ENCODE measurements at places on chromosomes 2 and 18.

- no peak for DNase-seq
These were observed 12.7 kb upstream of the CDK15 start for GRCh38 chr2:201793631-201794030.

DNA sequence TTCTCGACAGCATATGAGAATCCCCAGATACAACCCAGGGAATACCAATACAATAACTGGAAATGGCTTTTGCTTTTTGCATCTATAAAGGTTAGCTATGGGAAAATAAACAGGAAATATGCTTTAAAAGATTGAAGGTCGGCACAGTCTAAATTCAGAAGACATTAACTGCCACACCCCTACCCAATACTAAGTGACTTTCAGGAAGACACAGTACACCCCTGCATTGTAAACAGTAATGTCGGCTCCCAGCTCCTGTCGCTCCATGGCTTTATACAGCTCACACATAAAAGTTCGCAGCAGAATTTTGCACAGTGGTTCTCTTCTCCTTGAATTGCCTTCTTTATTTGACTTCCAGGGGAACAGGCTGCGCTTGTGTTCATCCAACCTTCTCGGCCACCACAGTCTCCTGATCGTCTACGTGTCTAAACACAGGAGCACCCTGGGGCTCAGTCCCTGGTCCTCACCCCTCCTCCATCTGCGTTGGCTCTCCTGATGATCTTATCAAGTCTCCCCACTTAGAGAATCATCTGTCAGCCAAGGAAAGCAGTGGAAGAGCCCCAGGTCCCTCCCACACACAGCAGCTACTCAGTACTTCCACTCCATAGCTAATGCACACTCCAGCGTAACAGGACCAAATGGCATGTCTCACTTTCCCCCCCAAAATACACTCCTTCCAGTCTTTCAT lies 22.7 kb downstream of the CYB5A start:
- no peak for DNase-seq

DNA sequence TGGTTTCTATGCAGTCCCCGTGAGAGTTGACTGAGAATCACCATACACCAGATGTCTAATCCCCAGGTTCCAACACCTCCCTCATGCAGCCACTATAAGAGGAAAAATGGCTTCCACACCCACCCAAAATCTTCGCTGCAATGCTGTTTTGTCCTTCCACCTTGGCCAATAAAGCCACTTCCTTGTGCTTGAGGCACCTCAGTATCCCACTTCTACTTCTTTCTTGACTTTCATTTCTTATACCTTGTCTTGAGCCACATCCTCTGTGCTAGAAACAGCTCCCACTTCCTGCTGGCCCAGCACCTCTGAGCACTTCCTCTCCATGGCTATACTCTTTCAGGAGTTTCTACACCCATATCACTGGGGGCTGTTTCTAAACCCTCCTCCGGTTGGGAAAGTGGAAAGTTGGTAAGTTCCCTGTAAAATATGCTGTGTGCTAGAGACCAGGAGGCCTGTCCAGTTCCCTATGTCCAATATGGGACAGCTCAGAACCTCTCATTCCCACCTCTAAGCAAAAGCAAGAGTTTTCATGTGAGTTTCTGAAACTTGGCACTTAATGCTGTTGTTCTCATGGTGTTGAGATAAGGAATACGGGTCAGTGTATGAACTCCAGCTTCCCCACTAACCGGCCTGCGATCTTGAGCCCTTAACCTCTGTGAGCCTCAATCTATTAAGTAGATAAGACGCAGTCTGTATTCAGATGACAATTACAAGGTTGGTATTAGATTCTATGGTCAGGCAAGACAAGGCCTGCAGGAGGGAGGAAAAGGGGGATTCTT lies 209.1 kb upstream of the ID2 start:
- DNase-seq, result no peak

DNA sequence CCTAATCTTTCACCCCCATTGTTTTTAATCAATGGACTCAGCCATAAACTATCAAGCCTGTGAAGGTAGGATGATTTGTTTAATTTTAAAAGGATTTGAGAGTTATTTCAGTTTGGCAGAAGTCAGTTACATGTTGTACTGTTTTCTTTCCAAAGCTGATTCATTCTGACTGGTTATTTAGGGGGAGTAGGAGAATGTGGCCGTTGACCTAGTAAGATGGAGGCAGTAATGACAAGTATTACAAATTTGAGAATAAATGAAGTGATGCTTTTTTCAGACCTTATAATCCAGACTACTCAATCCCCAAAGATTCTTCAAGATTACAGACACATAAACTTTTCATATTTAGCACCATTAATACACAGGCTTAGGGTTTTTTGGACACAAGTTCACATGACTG lies 4.3 kb downstream of the EPHA4 start:
- no peak for DNase-seq

DNA sequence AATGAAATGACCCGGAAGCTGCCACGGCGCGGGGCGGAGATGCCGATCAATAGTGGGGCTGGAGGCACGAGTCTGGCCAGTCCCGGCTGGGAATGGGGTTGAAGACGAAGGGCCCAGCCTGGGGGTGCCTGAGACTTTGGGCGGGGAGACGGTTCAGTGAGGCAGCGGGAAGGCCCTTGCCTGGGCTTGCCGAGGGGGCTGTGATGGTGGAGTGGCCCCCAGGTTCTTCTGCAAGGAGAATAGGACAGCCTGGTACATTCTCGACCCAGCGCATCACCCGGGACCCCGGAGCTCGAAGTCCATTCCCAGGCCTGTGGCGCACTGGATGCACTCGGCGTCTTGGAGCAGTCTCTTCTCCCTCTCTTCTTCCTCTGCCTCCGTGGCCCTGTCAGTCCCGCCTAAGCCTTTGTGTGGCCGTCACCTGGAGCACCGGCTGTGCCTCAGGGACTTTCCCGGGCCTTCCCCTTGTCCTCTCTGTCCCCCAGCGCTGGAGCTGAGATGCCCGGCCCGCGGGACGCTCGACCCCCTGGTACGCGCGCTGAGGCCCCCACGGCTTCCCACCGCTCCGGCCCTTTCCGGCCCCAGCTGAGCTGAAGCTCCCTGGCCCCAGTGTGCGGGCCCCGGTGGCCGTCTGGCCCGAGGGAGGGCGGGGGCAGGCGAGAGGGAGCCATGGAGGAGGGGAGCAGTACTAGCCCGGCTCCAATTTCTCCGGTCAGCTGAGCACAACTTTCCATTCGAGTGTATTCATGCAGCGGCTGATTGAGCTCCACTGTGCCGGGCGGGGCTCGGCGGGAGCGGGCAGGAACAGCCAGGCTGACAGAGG lies 8.0 kb downstream of the SIX3 start:
- DNase-seq, result no peak

DNA sequence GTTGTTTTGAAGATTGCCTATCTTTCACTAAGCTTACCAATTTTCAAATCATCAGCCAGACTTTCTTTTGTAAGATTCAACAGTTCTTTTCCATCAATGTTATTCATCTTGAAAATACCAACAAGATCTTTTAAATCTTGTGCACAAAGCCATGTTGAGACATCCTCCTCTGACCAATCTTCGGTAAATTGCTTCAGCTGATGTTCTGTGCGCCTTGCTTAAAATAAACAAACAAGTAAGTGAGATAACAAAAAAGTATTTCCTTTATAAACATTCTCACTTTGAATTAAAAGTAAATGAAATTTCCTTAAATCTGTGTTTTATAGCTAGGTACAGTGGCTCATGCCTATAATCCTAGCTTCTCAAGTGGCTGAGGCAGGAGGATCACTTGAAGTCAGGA lies 30.3 kb downstream of the WDSUB1 start:
- DNase-seq, result no peak

GRCh38 chr2:23092831-23093230 lies 292.1 kb upstream of the KLHL29 start:
- peak; percentile 7 for DNase-seq

DNA sequence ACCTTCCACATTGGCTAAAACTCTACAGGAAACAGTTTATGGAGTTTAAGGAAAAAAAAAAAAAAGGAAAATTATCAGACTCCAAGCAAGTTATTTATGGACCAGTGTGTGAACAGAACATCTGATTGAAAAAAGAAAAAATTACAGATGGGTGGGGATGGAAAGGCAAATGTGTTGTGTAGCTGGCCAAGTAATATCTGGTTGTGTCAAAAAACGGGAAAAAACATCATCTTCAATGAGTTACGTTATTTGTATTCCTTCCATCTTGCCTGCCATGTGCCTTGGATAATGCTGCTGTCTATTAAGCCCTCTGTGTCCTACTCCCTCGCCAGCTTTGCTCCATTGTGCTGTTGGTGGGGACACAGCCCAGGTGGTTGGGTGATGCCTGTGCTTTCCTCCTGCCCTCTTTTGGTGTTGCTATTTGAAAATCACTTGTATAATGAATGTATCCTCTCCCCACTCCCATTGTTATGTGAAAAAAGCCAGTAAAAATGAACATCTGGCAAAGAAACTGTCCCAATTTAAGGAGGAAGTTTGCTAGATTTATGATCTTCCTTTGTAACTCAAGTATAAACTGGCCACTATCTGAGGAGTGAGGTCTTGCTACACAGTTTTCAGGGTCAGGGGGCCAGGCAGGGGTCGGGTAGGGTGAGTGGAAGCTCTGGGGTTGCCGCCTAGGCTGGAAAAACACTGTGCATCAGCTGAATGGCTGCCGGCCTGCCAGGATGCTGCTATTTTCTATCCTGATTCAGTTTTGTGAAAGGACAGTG lies 155.9 kb downstream of the FMNL2 start:
- no peak for DNase-seq

- DNase-seq, result no peak
These were observed 14.0 kb upstream of the ITGAV start for GRCh38 chr2:186575856-186576255.

- no peak for DNase-seq
These were observed 23.2 kb upstream of the CABYR start for GRCh38 chr18:24115628-24116027.

GRCh38 chr18:396251-396555 lies 104.3 kb downstream of the COLEC12 start:
- DNase-seq, result no peak

DNA sequence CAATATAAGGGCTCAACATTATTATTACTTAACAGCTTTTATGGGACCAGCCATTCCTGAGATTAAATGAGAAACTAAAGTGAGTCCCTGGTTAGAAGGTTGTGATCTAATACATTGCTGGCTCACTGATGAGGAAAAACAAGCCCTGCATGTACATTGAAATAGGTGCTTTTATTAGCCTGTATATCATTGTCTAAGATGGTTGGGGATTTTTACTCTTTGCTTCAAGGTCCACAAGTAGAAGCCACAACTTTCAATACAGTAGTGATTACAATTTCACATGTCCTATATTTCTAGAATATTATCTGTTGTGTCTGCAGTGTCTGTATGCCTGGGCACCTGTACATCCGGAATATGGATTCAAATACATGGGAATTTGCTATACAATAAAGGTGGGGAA lies 104.1 kb upstream of the FZD5 start:
- no peak for DNase-seq

DNA sequence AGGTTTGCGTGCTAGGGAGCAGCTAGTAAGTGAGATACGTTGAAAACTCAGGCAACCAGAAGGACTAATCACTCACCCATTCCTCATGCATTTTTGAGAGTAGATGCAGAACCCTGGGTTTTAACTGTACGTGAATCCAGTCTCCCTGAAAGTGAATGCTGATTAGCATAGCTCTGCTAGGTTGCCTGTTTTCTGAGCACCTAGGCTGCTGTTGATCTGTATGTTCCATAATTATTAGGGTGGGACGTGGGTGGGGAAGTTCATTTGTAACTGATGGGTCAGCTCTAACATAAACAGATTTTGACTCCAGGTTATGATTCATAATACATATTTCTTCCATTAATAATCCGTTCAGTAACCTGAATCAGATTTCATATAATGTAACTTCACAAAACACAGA lies 379.0 kb upstream of the FANCL start:
- no peak for DNase-seq

DNA sequence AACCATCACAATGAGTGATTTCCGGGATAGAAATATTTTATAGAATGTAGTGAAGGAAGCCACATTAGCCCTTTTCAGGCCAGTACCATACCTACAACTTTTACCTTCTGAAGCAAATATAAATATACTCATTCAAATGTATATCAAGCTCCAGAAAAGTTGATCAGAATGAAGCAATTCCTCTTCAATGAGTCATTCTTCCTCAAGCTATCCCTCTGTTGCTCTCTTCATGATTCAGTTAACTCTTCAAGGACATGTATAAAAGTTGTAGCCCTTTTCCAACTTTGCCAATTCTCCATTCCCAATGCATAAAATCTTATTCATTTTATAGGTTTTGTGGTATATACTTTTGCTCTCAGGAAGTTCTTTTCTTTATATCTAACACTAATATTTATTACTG lies 242.1 kb upstream of the RGPD4 start:
- DNase-seq, result no peak

DNA sequence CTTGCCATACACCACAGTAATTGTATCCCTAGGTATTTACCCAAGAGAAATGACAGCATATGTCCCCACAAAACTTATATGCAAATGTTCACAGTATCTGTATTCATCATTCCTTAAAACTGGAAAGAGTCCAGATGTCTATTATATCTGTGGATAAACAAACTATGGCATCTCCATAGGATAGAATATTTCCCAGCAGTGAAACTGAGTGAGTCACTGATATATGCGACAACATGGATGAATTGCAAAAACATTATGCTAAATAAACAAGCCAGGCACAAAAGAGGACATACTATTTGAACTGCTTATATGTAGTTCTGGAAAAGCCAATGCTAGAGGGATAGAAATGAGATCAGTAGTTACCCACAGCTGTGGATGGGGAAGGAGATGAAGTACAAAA lies 359.4 kb upstream of the DSEL start:
- peak; percentile 11 for DNase-seq

- DNase-seq, result no peak
These were observed 1.1 kb downstream of the HNRNPLL start for GRCh38 chr2:38601463-38602135.

DNA sequence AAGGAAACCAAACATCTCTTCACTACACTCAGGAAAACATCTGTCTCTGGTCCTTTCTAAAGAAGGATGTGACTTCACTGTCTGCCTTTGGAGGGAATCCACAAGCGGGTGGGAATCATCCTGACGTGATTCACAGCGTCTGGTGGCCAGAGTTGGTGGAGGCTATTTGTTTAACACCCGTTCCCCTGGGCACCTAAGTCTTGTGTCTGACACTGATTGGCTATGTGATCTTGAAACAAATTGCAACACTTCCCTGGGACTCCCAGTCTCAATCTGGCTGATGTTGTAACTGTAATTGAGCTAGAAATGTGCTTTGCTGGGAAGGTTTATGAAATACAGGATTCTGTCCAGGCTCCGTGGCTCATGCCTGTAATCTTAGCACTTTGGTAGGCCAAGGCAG lies 28.8 kb upstream of the SIX3 start:
- no peak for DNase-seq

GRCh38 chr2:117631152-117631945 lies 183.1 kb upstream of the DDX18 start:
- no peak for DNase-seq

DNA sequence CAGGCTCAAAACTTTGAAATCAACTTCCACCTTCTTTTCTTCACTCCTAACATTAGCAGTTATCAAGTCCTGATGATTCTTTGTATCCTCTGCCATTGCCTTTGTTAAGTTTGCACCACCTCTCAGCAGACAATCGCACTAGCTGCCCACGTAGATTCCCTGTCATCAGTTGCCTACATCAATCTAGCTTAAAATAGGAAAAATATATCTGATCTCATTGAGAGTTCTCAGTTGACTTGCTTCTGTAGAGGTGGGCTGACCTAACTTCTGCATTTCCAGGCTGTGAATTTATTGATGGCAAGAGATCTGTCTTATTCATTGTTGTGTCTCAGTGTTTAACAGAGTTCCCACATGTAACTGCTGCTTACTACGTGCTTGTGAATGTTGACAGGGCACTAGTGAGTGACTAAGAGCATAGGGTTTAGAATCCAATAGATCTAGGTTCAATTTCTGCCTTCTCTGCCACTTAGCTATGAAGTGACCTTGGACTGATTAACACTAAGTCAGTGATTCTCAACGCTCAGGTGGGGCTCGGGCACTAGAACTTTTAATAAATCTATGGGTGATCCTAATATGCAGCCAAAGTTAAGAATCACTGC lies 3.7 kb upstream of the INSIG2 start:
- no peak for DNase-seq

Measured in NCI-H226 (cell line).